ENCODE measurements at places on chromosomes 7 and 10.

- DNase-seq = no peak
Observed at GRCh38 chr7:27901028-27901760, 161.2 kb downstream of the TAX1BP1 start.

GRCh38 chr7:35624299-35625186 lies 70.4 kb downstream of the HERPUD2 start:
- DNase-seq = no peak

GRCh38 chr10:28254290-28254985 lies 48.4 kb downstream of the MPP7 start:
- no peak for DNase-seq

- DNase-seq = no peak
Observed at GRCh38 chr7:55326081-55326835, 38.9 kb upstream of the LANCL2 start.

DNA sequence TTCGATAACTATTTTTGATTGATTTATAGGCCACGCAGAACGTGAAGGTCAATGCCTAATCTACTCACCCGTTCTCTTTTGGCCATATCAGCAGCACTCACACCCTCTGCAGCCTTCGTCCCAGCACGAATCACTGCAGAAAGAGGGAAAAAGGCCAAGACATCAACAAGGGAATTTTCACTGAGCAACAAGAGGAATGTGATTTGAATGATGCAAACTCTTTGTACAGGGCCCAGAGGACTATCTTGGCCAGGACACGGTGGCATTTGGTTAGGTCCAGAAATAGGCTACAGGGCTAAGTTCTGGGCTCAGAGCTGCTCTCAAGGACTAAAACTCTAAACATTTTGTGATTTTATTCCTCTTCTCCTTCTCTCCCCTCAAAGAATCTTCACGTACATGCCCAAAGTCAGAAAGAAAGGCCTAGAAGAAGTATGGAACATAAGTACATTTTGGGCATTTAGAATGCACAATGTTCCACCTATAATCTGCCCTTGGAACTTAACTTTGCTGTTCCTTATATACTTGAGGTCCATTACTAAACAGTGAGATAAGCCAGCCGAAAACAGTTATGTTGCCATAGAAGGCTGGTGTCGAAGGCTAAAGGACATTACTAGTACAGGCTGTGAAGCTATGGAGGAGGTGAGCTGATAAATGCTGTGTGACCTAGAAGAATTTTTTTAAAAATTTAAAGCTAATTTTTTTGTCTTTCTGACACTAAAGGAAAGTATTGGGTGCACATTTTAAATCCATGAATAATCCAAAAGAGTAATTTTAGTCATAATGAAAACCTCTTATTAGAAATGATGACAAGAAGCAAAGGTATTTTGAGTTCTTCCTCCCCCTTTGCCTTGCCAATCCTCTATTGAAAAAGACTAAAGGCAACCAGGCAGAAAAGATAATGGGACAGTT lies 20.0 kb downstream of the RBM28 start:
- no peak for DNase-seq

- DNase-seq = no peak
Observed at GRCh38 chr7:55381696-55382095, 16.6 kb downstream of the LANCL2 start.

GRCh38 chr10:5742116-5742515 lies 57.5 kb downstream of the TASOR2 start:
- no peak for DNase-seq

DNA sequence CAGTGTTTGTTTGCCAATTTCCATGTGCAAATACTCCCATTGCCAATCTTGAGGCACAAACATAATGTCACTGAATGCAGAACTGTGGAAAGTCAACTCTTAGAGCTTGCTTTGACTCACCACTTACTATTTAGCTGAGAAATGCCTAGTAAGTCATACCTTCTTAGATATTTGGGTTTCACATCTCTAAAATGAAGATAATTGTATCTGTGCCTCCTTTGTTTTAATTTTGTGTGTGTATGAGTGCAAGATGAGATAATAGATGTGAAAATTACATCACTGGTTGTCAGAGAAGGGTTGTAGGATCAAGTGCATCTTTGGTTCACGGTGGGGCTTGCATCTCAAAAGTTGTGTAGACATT lies 407.5 kb downstream of the INHBA start:
- DNase-seq = no peak

Data from NCI-H187 (cell line).